Camera-type eye (tissue), 1 donor: ENCODE measurements at places on chromosomes 4 and X. TPM values are rescaled to one million over a fixed set of nuclear protein-coding genes. Genes with fewer than 3 reads are reported as not detected.

Gene TBC1D8B
- total RNA-seq = 18.3 TPM

Gene MAGEA9B
- total RNA-seq = not detected

Gene TMEM156
- total RNA-seq = 1.6 TPM

Gene FAM47C
- not detected for total RNA-seq

Gene SSX4B
- total RNA-seq = not detected

Gene DTHD1
- not detected for total RNA-seq

Gene DOK7
- total RNA-seq = 3.5 TPM

Gene PAGE1
- not detected for total RNA-seq

Gene MAGEA2
- total RNA-seq = not detected

Gene BEX4
- 67.1 TPM for total RNA-seq

Gene KLHL4
- total RNA-seq = 9.2 TPM

Gene RXFP1
- total RNA-seq = 0.71 TPM

Gene SUPT20HL1
- total RNA-seq = not detected

Gene UGT2B11
- not detected for total RNA-seq

Gene MAGEC1
- not detected for total RNA-seq

Gene L1CAM
- total RNA-seq = 57.3 TPM

Gene MAGEE1
- total RNA-seq = 9.6 TPM

Gene CYLC1
- total RNA-seq = not detected

Gene PIM2
- 8.4 TPM for total RNA-seq

Gene ADGRG4
- total RNA-seq = not detected

Gene GAGE12E
- not detected for total RNA-seq

Gene SLC9B1
- 6.9 TPM for total RNA-seq
